Esophagus muscularis mucosa (tissue), 4 donors: ENCODE measurements at places on chromosomes 5 and 9. TPM values are rescaled to one million over a fixed set of nuclear protein-coding genes. Genes with fewer than 3 reads are reported as not detected.

MYOZ3 gene
- total RNA-seq = 0.46 TPM

MAMDC4 gene
- total RNA-seq = 2.1 TPM

GCNT4 gene
- total RNA-seq = 5.2 TPM

ANKRD55 gene
- not detected for total RNA-seq

ACOT12 gene
- total RNA-seq = not detected

CNTNAP3B gene
- 60.9 TPM for total RNA-seq

SLC6A3 gene
- not detected for total RNA-seq

GRCh38 chr5:60010328-60010727 is 116.8 kb upstream of the PDE4D start:
- no peaks in the 10 kb centered on the region for H3K27me3 ChIP-seq
- no peak overlapping the region for H3K27ac ChIP-seq
- no peaks in the 10 kb centered on the region for H3K36me3 ChIP-seq

- H3K27me3 ChIP-seq = no peaks in the 10 kb centered on the region
- no peak overlapping the region for H3K27ac ChIP-seq
- DNase-seq = no peak
- no peaks in the 10 kb centered on the region for H3K4me1 ChIP-seq
- H3K36me3 ChIP-seq = no peaks in the 10 kb centered on the region
These were observed 8.2 kb upstream of the OR13D1 start for GRCh38 chr9:104686081-104686480.

DNA sequence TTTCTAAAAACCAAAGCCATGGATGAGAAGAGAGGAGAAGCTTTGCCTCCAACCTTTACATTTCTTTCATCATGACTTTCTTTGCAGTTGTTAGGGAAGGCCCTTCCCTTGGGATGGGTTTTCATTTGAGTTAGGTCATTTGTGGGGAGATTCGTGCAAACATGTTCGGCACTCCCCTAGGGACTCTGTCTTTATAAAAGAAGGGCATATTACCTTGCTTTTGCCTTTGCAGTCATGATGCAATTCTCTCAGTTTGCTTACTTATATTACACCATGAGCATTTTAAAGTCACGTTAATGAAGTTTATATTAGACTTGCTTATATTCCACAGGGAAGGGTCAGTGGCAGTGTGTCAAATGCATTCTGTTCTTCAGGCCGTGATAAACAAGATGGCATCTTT is 289.3 kb upstream of the WWC1 start:
- H3K27me3 ChIP-seq = no peaks in the 10 kb centered on the region
- peaks cover 7% of the 10 kb centered on the region for H3K4me1 ChIP-seq
- no peak overlapping the region for H3K27ac ChIP-seq
- no peaks in the 10 kb centered on the region for H3K36me3 ChIP-seq
- no peak for DNase-seq

- H3K27me3 ChIP-seq = peaks cover 6% of the 10 kb centered on the region
- DNase-seq = no peak
- no peaks in the 10 kb centered on the region for H3K4me1 ChIP-seq
- H3K4me3 ChIP-seq = no peak overlapping the region
These were observed 10.0 kb upstream of the RETREG1 start for GRCh38 chr5:16626696-16627264.

DNA sequence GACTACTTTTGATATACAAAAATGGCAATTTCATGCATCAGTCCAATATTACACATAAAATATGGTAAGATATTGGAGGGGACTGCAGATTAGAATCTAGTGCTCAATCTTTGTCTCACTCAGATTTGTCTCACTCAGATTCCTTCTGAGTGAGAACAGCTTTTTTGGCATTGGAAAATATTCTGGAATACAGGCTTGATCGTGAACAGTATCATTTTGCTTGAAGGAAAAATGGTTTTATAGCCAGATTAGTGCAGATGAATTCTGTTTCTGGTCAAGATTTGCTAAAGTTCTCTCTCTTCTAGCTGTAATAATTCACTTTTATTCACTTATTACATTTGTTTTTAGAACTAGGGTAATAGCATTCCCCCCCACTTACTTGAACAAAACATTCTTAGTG is 51.2 kb downstream of the MAN2A1 start:
- no peaks in the 10 kb centered on the region for H3K36me3 ChIP-seq
- H3K4me3 ChIP-seq = no peak overlapping the region
- no peak overlapping the region for H3K27ac ChIP-seq
- H3K4me1 ChIP-seq = peaks cover 30% of the 10 kb centered on the region

- DNase-seq = no peak
- no peaks in the 10 kb centered on the region for H3K27me3 ChIP-seq
- H3K36me3 ChIP-seq = no peaks in the 10 kb centered on the region
- H3K27ac ChIP-seq = no peak overlapping the region
These were observed 45.0 kb downstream of the COL23A1 start for GRCh38 chr5:178545176-178545575.

- H3K4me1 ChIP-seq = peaks cover 73% of the 10 kb centered on the region
- no peak overlapping the region for H3K4me3 ChIP-seq
- no peaks in the 10 kb centered on the region for H3K27me3 ChIP-seq
- H3K36me3 ChIP-seq = peaks cover 35% of the 10 kb centered on the region
These were observed 74.6 kb downstream of the UBAP1 start for GRCh38 chr9:34253460-34253837.

- no peak overlapping the region for H3K27ac ChIP-seq
- H3K36me3 ChIP-seq = no peaks in the 10 kb centered on the region
- DNase-seq = no peak
- H3K27me3 ChIP-seq = no peaks in the 10 kb centered on the region
- no peaks in the 10 kb centered on the region for H3K4me1 ChIP-seq
These were observed 16.2 kb upstream of the CPLX2 start for GRCh38 chr5:175855041-175855720.

DNA sequence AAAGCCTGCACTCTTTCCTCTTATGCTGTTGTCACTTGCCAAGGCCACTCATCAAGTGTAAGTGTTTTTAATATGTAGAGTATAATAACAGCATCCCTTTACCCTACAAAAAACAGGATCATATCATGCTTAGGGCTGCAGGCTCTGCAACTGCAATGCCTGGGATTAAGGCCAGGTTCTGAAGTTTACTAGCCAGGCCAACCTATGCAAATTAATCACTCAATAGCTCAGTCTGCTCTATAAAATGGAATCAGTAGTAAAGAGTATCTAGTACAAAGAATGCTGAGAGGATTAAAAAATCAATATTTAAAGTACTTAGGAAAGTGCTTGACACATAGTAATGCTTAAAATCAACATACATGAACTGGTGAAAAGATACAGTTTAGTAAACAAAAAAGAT is 253.3 kb downstream of the EDIL3 start:
- H3K4me3 ChIP-seq = no peak overlapping the region
- no peak overlapping the region for H3K27ac ChIP-seq
- no peaks in the 10 kb centered on the region for H3K27me3 ChIP-seq
- H3K36me3 ChIP-seq = no peaks in the 10 kb centered on the region

DNA sequence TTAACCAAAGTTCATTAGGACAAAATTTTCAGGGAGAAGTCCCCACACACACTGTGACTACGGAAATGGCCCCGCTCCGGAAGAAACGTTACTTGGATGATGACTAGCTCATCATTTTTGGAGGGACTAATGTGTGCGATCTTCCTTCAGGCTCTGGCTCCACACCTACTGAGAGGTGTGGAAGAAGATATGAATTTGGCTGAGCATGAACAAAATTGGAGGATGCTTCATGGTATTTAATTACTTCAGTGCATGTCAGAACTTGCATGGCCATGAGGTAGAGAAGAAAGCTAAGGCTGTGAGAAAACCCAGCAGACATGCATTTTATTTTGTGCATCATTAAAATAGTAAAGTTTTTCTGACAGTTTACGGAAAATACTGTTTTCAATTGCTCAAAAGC is 202.1 kb upstream of the TLE4 start:
- no peaks in the 10 kb centered on the region for H3K27me3 ChIP-seq
- no peaks in the 10 kb centered on the region for H3K36me3 ChIP-seq
- DNase-seq = no peak
- no peak overlapping the region for H3K4me3 ChIP-seq
- no peaks in the 10 kb centered on the region for H3K4me1 ChIP-seq

- H3K4me1 ChIP-seq = no peaks in the 10 kb centered on the region
- no peak for DNase-seq
- H3K36me3 ChIP-seq = peaks cover 3% of the 10 kb centered on the region
- no peaks in the 10 kb centered on the region for H3K27me3 ChIP-seq
- no peak overlapping the region for H3K4me3 ChIP-seq
These were observed 142.9 kb downstream of the DOCK8 start for GRCh38 chr9:357560-357959.
